ENCODE measurements at places on chromosomes 12 and 14. TPM values are rescaled to one million over a fixed set of nuclear protein-coding genes. Genes with fewer than 3 reads are reported as not detected.

Gene CGRRF1
- polyA plus RNA-seq: 30.0 TPM

GRCh38 chr14:31047503-31047902 is 21.3 kb upstream of the STRN3 start:
- no peak for DNase-seq

Gene FLVCR2
- polyA plus RNA-seq: 9.4 TPM

- no peak for DNase-seq
Observed at GRCh38 chr12:66491853-66492252, 187.0 kb downstream of the GRIP1 start.

- DNase-seq: no peak
Observed at GRCh38 chr14:100422556-100423316, 99.6 kb downstream of the SLC25A47 start.

DNA sequence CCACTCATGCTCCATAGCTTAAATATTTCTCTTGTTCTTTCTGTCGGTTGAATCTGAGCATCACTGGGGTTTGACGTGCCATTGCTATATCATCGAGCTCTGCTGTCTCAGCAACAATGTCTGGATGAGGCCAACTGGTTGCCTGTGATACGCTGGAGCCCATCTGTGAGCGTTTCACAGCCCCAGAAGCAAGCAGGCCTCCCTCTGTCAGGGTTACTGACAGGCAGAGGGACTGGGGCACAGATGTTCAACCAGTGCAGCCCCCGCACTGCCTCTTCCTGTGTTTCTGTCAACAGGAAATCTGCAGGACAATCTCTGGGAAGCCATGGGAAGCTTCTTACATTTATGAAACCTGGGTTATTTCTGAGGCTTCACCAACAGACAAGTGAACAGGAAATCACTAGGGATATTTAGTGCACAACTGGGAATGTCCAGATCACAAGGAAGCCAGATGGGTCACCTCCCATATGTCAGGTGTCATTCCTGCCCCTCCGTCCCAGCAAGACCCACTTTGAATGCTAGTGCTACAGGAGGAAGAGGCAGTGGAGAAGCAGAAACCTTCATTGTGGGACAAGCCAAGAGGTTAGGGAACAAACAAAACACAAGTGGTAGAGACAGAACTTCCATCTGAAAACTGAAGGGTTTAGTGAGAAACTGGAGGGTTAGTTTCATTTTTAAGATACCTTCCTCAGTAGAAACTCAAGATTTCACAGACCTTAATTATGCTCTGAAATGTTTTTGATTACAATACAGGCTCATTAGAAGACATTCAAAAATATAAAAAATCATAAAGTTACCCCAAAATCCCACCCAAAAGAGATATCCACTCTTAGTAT is 24.1 kb downstream of the DMAC2L start:
- no peak for DNase-seq

- DNase-seq: no peak
Observed at GRCh38 chr12:29546000-29546399, 48.5 kb upstream of the OVCH1 start.

DNA sequence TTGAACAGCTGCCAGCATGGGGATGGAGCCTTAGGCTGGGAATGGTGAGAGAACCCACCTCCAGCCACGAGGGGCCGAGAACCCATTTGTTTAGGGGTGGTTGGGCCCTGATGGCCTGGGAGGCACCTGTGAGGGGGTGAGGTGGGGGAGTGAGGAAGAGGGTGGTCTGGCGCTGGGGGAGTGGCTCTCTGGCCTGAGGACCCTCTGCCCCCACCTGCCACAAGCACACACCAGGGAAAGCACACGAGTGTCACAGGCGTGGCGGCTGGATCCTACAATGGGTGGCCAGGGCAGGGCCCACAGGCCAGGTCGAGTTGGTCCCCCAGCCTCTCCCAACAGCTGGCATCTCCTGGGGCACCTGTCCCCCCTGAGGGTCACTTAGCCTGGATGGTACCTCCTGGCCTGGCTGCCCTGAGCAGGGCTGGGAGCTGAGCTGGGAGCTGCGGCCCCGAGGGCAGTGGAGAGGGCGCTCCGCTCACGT is 340.5 kb downstream of the TMEM121 start:
- DNase-seq: no peak

DNA sequence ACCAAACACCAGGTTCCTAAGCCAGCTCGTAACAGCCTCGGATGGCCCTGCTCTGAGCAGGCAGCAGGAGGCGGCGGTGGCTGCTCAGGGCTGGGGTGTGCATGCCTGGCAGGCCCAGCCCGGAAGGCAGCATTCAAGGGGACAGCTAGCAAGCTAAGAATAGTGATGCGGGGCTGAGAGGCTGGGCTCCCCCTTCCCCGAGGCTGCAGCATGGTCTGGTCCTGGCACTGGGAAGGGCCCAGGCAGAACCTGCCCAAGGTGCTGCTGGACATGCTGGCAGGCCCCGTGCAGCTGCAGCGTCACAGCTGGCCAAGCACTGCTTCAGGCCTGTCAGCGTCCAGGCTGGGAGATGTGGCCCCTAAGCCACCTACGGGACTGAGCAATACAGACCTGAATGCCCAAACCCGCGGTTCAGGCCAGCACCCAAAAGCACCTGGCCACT is 26.4 kb upstream of the NUDT14 start:
- no peak for DNase-seq

DNA sequence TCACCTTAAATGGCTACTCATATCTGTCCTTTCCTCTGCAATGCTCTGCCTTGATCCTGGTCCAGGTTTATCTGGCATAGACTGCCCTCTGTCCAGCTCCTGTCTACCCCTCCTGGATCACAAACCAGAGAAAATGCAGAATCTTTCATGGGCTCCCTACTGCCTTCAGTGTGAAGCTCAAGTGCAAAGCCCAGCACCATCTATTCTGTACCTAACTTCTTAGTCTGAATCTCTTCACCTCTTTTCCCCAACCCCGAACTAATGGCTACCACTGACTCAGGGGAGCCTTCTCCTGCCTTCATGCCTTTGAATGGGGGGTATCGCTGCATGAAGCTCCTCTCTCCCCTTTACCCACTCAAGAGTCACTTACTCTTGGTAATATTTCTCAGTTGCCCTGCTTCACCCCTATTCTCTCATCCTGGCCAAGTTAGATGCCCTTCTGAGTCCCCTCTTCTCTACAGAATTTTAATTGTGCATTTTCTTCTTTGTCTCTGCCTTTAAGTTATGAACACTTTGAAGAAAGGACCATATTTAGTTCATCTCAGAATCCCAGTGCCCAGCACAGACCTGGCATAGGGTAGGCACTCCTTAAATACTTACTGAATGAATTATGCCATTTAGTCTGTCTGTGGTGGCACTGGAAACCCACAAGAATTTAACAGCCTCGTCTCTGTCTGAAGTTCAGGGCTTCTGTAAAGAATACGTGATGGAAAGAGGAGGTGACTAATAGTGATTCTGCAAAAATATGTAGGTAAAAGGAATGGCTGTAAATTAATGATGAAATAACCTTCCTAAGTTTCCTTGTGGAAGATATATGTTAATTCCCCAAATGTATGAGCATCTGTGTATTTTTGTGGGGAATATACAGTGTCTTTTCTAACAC is 191.3 kb upstream of the AMIGO2 start:
- DNase-seq: no peak

DNA sequence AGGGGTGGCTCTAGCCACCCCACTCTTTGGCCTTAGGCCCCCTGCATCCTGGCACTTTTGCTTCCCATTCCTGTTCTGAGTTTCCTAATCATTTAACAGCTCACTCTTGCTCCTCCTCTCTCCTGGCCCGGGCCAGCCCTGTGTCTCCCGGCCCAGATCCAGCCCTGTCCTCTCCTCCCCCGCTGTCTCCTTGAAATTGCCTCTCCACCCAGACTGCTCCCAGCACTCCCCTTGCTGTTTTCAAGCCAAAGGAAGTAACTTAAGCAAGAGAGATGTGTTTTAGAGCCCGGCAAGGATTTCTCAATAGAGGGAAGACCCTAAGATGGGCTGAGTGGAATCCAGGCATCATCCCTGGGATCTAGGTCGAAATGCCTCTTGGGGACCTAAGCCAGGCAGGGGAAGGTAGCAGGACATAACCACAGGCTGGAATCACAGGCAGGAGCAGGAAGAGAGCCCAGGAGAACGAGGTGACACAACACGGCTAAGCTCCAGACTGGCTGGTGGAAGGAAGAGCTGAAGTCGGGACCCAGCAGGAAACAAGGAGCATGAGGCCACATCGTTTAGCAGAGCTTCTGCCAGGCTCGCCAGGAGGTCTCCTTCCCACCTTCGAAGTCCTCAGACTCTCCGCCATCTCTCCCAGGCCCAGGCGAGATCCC is 2.0 kb upstream of the LRP1-AS start:
- no peak for DNase-seq

DNA sequence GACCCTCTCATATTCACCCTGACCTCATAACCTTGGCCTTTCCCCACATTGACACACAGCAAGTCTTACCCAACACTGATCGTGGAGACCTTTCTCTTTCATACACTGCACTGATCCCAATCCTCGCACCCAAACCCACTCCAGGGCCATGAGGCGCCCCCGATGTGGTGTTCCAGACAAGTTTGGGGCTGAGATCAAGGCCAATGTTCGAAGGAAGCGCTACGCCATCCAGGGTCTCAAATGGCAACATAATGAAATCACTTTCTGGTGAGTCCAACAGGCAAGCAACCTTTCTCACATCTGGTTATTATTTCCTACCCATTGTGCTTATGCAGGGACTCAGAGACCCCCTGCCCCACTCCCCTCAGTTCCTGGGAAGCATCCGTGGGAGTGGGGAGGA is 5.4 kb downstream of the MMP14 start:
- DNase-seq: no peak

GRCh38 chr14:51697848-51698247 is 46.1 kb downstream of the FRMD6 start:
- DNase-seq: no peak

- no peak for DNase-seq
Observed at GRCh38 chr12:49534731-49535278, 4.0 kb upstream of the KCNH3 start.

Gene MYH6
- polyA plus RNA-seq: 0.20 TPM

GRCh38 chr12:107439026-107439738 is 246.4 kb upstream of the PWP1 start:
- no peak for DNase-seq

DNA sequence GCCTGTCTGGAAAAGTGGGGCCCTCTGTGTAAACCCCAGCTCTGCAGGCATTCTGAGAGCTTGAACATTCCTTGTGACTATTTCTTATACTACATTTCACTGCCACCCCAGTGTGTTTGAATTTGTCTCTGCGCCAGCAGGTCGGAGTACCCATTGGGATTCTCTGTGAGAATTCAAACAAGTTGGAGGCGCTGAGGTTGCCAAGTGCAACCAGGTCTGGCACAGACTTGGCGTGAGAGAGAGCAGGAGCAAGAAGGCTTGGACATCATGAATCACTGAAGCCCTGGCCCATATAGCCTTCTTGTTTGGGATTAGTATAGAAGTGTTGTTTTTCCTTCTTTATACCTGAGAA is 33.0 kb upstream of the ATP2A2 start:
- DNase-seq: no peak

Gene TAS2R20
- polyA plus RNA-seq: 4.0 TPM

Gene PPP1R36
- 0.67 TPM for polyA plus RNA-seq

DNA sequence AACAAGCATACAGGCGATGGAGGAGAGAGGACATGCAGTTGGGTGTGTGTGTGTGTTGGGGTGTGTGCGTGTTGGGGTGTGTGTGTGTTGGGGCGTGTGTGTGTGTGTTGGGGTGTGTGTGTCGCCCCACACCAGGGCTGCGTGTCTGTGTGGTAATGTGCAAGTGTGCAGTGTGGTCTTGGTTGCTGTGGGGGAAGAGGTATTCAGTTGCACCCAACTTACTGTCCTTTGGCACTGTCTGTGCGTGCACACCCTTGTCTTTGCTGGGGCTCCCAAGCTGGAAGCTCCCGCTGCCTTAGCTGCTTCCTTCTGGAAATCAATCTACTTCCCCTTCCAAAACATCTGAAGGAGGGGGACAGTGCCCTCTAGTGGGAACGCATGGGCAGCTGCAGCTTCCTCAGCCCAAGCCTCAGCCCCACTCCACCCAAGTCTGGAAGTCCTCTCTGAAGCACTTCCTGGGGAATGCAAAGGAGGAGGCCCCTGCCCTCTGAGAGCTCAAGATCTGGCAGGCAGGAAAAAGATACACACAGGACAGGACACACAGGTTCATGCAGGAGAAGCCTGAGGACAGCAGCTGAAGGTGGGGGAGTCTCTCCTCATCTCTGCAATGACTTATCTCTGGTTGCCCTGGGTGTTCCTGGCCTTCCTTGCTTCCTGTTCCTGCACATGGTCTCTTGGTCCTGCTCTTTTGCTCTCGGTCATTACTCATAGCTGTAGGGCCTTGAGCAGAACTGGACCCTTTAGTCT is 13.1 kb downstream of the ASIC1 start:
- DNase-seq: peak; percentile 73

GRCh38 chr14:99734406-99735051 is 50.4 kb downstream of the CYP46A1 start:
- DNase-seq: no peak

DNA sequence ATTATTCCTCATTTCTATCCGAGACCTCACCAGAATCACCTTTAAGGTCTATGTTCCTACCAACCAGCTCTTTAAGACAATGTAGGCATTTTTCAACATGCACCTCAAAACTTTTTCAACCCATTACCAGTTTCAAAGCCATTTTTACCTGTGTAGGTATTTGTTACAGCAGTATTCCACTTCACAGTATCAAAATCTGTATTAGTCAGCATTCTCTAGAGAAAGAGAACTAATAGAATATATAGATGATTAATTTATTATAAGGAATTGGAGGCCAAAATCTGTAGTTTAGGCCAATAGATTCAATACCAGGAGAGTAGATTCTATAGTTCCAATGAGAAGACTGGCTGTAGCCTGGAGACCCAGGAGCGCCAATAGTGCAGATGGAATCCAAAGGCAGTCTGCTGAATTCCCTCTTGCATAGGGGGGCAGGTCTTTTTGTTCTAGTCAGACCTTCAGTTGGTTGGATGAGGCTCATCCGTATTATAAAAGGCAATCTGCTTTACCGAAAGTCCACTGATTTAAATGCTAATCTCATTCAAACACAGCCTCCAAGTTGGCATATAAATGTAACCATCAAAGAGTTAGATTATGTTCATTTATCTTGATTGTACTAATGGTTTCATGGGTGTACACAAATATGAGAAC is 151.6 kb upstream of the SYT1 start:
- DNase-seq: no peak

DNA sequence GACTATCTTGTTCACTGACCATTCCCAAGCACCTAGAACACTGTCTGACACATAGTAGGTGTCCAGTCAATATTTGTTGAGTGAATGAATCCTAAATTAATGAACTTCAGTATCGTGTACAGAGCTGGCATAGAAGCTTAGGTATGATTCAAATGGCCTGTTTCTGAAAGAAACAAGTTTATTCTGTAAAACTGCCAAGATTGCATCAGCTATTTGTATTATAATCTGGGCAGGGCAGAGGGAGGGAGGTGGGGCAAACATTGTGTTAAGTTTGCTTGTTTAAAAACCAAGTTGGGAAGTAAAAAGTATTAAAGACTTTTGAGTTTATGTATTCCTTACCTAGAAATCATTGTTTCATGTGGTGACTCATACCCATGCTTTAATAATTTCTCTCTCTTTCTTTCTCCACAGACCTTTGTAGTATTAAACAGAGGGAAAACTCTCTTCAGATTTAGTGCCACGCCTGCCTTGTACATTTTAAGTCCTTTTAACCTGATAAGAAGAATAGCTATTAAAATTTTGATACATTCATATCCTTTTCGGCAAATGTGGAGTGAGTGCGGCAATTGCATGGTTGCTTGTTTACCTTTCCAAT is 92.8 kb downstream of the SCN8A start:
- DNase-seq: no peak

- DNase-seq: no peak
Observed at GRCh38 chr12:66387117-66387516, 84.8 kb downstream of the HELB start.

GRCh38 chr12:1663440-1664132 is 27.3 kb upstream of the ADIPOR2 start:
- no peak for DNase-seq

Data from renal cortex interstitium (tissue), 15 donors.